ENCODE measurements at places on chromosomes 5 and 9.

- DNase-seq: no peak
Measured at GRCh38 chr9:113042884-113043657, 13.5 kb downstream of the ZFP37 start.

DNA sequence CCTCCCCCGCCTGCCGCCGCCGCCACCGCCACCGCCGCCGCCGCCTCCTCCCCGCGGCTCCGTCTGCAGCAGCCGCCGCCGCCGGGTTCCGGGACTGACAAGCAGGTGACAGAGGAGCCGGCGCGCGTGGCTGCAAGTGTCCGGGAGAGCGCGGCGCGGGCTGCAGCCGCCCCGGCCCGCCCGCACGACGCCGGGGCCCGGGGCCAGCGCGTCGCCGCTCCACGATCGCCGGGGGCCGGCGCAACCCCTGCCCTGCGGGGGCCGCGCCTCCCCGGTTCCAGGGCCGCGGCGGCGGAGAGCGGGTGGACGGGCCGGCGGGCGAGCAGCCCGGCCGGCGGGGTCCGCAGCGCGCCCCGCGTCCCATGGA lies 343 bp downstream of the LMX1B start:
- no peak for DNase-seq

GRCh38 chr9:137236936-137237421 lies 4.1 kb upstream of the TUBB4B start:
- DNase-seq: no peak

DNA sequence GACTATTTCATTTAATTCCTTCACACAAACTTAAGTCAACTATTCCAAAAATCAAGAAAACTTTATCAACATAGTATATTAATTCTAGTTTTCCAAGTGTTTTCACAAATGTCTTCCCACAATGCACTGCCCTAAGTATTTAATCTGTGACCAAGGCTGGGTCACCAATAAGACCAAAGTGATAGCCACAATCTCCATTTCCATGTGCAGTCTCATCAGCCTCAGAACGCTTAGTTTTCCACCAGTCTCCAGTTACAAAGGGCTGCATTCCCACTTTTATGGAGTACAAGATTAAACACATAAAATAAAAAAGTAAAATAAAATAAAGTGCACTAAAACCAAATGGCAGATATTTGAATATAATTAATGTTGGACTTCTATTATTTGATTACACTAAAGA lies 371.6 kb upstream of the CCNH start:
- DNase-seq: no peak

DNA sequence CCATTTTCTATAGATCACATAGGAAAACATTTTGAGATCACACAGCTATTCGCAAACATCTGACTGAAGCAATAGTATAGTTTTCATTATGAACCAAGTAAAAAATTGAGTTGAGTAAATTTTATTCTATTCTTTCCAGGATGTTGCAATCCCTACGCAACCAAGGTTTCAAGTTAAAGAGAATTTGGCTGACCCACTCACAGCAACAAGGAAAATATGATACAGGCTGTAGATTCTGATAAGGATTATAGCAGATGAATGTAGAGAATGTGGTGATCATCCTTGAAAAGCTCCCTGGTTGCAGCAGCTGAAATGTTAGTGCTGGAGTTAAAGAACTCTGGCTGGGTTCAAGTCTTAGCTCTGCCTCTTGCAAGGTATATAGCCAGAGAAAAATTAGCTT lies 4.7 kb downstream of the ABCA1 start:
- DNase-seq: no peak

GRCh38 chr9:89881431-89881830 lies 276.6 kb downstream of the GADD45G start:
- DNase-seq: no peak

DNA sequence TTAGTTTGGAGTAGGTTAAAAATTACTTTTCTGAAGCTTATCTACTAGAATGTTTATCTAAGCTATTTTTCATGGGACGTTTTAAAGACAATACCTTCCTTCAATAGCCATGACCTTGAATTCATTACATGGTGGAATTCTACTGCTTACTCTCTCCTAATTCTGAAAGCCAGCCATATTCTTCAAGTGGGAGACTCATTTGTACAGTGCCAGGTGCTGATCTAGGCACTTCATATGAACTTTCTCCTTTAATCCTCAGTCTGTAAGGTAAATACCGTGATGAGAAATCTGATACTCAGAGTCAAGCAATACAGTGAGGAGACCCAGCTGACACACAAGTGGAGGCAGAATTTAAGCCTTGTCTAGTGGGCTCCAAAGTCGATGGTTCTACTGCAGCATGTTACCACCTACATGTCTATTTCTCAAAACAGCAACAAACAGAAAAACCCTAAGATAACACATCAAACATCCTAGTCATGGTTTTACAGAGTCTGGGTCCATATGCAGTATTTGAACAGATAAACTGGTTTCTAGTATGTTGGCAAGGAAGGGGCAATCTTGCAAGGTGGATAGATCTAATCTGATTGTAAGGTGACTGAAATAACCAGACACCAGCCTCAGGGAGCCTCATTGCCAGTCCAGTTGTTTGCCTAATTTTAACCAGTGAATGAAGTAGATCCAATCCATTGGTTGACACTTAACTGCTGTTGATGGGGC lies 243.7 kb downstream of the PIK3R1 start:
- no peak for DNase-seq

GRCh38 chr9:126000731-126001580 lies 253.8 kb downstream of the PBX3 start:
- no peak for DNase-seq
